ENCODE measurements at places on chromosomes 3 and 15.
A peak's percentile ranks its signal among the peaks of the same experiment; 100 is the strongest.

- DNase-seq, result no peak
Observed at GRCh38 chr3:109337393-109337792, at the start of gene DPPA4. Gene DPPA4, minus strand, starts transcription at chr3:109337546. Its CDS starts 29 bp downstream, at chr3:109337517.

DNA sequence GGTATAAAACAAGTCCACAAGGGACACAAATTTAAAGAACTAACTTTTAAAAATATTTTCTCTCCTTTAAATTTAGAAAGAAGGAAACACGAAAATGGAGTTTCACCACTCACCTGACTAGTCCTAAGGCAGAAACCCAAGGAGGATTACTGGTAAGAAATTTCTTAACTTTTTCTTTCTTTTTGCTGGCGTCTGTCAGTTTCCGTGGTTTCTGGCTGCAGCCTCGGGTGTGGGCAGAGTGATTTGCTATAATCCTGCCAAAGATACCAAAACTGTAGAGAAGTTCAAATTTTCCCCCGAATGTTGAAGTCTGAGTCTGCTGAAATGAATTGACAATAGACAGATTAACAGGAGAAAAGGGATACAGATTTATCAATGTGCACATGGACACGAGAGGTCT is 843.6 kb upstream of the ALCAM start:
- no peak for DNase-seq

DNA sequence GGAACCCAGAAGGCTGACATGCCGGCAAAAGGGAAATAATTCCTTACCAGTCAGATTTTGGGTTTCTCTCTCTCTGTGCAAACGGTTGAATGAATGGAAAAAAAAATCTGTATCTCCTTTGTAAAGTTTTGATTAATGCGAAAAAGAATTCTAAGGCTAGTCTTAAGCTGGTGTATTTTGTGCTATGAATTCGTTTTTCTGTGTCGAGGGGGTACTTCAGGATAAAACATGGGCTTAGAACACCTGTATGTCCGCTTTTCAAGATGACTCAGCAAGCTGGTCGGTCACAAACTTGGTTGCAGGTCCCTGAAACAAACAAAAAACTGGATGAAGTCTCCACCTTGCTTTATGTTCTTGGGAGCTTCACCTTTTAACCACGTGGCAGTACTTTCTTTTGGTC is 28.5 kb downstream of the IGDCC3 start:
- DNase-seq, result no peak

DNA sequence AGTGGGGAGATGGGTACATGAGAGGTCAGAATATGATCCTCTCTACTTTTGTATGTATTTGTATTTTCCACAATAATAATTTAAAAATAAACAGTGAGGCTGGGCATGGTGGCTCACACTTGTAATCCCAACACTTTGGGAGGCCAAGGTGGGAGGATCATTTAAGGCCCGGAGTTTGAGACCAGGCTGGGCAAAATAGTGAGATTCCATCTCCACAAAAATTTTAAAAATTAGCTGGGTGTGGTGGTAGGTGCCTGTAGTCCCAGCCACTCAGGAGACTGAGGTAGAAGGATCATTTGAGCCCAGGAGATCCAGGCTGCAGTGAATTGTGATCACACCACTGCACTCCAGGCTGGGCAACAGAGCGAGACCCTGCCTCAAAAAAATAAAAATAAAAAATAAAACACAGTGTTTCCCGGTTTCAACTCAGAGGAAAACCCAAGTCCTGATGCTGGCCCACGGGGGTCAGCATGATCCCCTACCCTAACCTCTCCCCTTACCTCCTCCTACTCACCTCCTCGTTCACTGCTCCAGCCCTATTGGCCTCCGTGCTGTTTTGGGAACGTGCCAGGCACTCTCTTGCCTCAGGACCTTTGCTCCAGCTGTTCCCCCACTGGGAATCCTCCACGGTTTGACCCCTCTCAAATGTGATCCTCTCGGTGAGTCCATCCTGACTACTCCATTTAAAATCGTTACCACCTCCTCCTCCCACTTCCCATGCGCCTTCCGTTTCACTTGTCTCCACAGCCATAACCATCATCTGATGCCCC is 2.9 kb upstream of the KLHL40 start:
- no peak for DNase-seq

DNA sequence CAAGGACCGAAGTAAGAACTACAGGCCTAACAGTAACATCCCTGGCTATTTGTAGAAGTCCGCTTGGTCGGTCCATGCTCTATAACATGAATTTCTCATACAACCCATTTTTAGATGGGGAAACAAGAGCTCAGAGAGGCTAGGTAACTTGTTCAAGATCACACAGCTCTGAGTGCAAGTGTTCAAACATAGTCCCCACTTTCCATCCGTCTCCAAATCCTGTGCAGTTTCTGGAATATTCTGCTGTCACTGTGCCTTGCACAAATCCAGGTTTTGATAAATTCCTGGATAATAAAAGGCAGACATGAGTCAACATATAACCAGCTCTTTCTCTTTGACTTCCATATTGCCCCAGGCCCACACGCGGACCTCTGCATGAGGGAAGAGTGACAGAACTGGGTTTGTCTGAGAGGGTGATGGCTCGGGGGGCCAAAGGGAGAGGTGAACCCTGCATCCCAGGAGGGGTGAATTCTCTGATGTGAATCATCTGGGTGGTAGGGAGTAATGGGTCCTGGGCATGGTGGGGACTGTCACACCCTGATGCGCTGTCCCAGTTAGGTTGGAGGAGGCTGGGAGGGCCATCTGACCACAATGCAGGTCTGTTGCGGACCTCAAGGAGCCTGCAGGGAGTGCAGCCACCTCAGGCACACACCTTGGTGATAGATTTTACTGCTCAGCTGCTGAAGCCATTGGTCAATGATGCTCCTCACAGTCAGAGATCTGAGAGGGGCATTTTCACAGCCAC is 162.2 kb downstream of the SMAD6 start:
- no peak for DNase-seq

GRCh38 chr3:47343471-47343971 is 37.3 kb upstream of the PTPN23 start:
- DNase-seq, result no peak

GRCh38 chr3:25038922-25039321 is 389.1 kb upstream of the RARB start:
- no peak for DNase-seq

GRCh38 chr3:72441284-72441994 is 406.8 kb downstream of the SHQ1 start:
- DNase-seq, result no peak

DNA sequence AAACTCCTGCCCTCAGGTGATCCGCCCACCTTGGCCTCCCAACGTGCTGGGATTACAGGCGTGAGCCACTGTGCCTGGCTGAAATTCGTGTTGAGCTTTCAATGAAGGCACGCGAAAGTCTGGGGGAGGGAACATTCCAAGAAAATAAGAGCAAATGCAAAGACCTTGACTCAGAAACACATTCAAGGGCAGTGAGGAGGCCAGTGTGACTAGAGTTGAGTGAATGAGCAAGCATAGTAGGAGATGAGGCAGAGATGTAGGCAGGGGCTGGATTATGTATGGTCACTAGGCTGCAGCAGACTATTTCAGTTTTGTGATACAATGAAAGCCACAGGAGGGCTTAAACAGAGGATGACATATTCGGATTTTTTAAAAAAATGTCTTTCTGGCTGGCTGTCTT is 67.0 kb downstream of the SCN11A start:
- no peak for DNase-seq

DNA sequence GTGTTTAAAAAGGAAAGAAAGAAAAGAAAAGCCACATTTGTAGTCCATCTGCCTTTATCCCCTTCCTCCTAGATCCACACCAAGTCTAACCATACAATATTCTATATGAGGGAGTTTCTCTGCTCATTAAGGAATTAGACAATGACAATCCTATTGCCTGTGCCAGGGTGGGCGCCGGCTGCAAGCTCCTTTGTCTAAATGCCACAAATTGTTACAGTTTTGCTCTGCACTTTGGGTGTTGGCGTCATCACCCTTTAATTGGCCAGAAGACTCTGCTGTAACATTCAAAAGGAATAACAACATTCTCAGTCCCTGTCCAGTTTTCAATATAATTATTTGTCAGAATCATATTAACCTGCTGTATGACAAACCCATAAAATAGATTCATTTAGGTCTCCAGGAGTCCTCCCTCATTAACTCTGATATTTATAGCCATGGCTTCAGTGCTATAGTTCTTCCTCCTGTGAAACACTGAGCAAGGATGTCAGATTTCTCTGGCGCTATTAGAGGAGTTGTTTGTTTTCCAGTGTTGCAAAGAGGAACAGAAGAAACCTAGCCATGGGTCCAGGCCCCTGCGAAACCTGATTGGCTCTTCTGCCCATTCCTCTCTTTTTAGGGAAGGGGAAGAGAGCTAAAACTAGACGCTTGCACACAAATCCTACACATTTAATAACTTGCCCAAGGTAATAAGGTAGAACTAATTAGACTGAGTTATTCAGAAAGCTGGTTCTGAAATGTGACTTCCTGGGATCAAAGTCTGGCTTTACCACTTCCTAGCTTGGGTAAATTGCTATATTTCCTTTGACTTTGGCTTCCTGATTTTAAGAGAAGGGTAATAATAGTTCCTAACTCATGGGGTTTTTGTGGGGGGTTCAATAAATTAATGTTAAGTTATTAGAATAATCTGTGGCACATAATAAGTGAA is 112.4 kb downstream of the CD47 start:
- DNase-seq, result no peak

- no peak for DNase-seq
Observed at GRCh38 chr3:179196098-179196497, 47.9 kb downstream of the PIK3CA start.

GRCh38 chr15:81182756-81183438 is 13.8 kb upstream of the IL16 start:
- no peak for DNase-seq

GRCh38 chr15:80697075-80697685 is 2.1 kb downstream of the ABHD17C start:
- DNase-seq, result no peak

- DNase-seq, result no peak
Observed at GRCh38 chr15:69200832-69201745, 40.7 kb downstream of the GLCE start.

- no peak for DNase-seq
Observed at GRCh38 chr3:138093721-138094120, 21.7 kb downstream of the DZIP1L start.

- DNase-seq, result no peak
Observed at GRCh38 chr15:68341760-68342725, 64.5 kb downstream of the FEM1B start.

DNA sequence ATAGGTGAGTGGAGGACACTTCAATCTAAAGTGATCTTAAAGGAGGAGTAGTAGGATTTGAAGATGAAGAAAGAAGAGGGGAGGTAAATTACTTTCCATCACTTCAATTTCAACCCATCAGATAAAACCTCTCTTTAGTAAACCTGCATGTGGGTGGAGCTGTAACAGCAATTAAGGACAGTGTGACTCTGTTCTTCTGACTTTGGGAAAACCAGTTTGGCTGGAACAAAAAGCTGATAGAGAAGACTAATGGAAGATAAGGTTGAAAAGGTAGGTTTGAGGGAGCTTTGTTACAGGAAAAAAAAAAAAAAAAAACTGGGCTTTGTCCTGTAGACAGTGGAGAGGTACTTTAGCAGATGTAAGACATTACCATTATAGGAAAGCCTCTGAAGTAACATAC is 4.5 kb upstream of the GSK3B start:
- no peak for DNase-seq

GRCh38 chr3:186976837-186977750 is 46.8 kb downstream of the ST6GAL1 start:
- DNase-seq, result no peak

GRCh38 chr3:11536132-11536935 is 107.4 kb downstream of the VGLL4 start:
- DNase-seq, result no peak

GRCh38 chr3:189502676-189503257 is 128.4 kb upstream of the TP63 start:
- no peak for DNase-seq

DNA sequence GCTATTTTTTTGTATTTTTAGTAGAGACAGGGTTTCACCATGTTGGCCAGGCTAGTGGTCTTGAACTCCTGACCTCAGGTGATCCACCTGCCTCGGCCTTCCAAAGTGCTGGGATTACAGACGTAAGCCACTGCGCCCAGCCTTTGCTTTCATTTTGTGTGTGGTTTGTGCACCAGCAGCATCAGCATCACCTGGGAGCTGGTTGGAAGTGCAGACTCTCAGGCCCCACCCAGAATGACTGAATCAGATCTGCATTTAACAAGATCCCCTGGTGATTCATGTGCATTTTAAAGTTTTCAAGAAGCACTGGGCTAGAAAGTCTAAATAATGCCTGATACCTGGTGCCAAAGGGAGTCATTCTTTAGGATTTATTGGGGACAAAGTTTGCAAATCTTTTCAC is 73.4 kb upstream of the BNIP2 start:
- DNase-seq, result no peak

DNA sequence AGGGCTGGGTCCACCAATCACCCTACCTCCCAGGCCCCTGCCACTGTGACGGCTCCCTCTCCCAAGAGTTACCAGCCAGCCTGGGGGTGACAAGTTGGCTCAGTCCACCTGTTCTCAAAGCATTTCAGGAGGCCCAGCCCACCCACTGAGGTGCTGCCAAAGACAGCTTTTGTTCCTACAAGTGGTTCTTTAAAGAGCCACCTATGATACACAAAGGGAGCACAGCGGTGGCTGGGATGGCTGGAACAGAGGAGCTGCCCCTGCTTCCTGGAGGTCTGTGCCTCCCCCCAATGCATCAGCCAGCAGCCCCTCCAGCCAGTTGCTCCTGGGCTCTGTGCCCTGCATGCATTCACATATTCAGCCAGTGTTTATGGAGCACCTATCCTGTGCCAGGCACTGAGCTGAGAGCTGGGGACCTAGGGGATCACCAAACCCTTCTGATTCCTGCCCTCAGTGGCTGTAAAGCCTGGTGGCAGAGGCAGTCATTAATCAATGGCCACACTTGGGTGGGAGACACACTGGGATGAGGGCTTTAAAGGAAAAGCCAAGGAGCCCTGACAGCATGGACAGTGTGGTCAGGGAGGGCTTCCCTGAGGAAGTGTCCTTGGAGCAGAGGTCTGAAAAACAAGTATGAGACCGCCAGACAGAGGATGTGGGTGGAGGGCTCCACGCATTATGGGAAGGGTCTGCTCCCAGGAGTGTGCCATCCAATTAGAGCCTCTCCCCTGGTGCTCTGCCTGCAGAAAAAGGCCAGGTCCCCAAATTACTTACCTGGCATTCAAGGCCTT is 107.1 kb upstream of the LINGO1 start:
- DNase-seq, result no peak

- no peak for DNase-seq
Observed at GRCh38 chr3:197309528-197310361, 11.3 kb upstream of the DLG1 start.

DNA sequence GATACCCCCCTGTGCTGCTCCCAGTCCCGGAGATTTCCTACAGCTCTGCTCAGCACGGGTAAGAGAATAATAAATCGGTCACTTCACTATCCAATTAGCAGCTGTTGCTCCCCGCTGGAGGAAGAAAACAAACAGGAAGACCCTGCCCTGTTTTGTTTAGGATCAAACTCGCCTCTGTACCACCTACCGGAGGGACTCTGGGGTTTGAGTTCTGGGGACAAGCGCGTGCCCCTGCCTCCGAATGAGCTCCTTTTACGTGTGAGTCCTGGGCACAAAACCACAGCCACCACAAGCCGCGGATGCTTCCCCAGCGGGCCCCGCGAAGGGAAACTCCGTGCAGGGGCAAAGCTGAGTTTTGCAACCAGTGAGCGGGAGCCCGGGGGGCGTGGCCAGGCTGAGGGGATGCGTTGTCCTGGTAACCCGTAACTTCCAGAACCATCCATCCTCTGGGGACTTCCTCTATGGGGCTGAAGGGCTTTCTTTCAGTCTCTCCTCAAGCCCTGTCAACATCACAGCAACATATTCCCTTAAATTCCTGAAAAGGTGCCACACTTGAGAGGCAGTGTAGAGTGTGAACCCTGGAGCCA is 315.7 kb upstream of the PROK2 start:
- peak; percentile 41 for DNase-seq
